ENCODE measurements at places on chromosomes 6 and 20.

DNA sequence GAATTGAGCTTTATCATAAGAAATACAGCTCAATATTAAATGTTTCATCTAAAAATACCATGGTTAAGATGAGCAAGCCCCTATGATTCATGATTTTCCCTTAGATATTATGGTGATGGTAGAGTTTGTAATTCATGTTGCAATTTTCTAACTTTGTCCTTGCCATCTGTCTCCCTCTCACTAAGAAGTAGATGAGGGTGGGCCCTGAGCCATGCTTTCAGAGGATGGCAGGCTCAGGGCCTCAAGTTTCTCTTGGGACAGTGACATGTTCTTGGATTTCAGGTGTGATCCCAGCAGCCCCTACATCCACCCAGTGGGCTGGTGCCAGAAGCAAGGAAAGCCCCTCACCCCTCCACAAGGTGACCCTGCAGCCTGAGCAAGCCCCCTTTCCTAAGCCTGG, 25.6 kb downstream of the L3MBTL1 start:
- no peak for DNase-seq

GRCh38 chr6:33851959-33852358, 48.2 kb upstream of the MLN start:
- DNase-seq: no peak

DNA sequence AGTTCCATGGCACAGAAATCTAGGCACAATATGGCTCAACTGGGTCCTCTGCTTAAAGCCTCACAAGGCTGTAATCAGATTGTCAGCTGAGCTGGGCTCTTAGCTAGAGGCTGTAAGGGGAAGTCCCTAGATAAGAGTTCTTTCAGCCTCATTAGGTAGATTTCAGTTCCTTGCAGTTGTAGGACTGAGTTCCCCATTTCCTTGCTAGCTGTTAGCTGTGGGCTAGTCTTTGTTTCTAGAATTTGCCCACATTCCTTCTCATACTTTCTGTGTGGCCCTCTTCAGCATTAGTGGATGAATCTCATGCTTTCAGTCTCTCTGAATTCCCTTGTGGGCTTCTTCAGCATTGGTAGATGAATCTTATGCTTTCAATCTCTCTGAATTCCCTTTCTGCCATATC, 71.0 kb upstream of the MRAP2 start:
- DNase-seq: no peak

DNA sequence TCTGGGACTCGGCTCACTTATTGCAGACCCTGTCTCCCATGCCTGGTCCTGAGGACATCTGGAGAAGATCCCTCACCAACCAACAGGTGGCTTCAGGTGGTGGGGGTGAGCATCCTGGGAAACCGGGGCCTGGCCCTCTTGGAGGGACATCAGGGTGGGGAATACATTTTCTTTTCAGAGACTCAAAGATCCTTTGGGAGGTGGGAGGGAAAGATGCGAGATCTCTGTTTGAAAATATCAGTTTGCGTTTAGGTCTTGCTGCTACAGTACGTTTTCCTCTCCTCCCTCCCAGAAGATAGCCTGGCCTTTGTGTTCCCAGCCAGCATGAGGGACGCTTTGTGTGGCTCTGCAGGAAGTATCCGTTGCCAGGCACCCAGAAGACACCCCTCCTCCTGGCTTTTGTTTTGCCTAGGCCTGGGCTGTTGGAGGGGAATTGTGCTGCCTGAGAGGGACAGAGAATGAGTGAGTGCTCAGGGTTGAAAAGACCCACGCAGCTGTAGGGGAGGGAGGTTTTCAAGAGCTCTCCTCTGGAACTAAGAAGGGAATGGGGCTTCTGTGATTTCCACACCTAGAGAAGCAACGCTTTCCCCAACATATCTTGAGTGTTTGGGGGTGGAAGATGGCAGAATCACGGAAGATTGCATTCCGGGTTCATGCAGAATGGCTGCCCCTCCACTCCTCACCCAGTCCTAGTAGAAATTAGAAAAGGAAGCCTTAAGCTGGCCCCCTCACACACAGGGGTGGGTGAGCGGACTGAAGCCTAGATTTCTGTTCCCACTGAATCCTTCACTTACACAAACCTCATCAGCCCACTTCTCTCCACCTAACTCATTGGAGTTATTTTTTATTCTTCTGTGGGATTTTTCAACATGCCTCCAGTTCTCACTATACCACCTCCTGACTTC, 22.0 kb upstream of the SLC2A12 start:
- DNase-seq: no peak

GRCh38 chr6:7471171-7471570, 70.3 kb upstream of the DSP start:
- no peak for DNase-seq

DNA sequence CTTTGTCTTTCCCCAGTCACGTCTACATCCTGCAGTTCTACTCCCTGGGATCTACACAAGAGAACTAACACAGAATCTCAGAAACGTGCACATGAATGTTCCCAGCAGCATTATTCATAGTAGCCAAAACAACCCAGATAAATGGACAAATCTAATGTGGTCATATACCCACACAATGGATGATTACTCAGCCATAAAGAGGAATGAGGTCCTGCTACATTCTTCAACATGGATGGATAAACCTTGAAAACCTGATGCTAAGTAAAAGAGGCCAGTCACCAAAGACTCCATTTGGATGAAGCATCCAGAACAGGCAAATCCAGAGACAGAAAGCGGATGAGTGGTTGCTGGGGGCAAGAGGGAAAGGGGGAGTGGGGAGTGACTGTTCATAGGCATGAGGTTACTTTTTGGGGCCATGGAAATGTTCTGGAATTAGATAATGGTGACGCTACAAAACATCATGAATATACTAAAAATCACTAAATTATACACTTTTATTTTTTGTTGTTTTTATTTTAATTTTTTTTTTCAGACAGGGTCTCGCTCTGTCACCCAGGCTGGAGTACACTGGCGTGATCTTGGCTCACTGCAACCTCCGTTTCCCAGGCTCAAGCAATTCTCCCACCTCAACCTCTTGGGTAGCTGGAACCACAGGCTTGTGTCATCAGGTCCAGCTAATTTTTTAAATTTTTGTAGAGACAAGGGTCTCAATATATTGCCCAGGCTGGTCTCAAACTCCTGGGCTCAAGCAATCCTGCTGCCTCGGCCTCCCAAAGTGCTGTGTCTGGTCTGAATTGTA, 50.8 kb upstream of the DSN1 start:
- no peak for DNase-seq
